ENCODE measurements at places on chromosomes 3 and 15.

DNA sequence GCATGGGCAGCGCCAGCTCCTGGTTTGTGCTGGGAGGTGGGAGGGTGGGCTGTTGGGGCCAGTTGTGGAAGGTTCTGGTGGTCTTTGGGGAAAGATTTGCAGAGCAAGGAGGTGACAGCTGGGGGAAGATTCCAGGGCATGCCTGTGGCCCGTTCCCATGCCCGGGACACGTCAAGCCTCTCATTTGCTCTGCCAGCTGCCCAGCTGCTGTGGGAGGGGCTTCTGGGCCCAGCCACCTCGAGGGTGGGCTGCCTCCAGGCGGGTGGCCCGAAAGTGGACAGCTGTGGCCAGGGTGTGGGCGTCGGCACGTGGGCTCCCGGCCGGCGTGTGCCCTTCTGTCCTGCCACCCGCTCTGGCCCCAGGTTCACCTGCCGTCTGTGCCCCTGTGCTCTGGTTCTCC lies 17.2 kb downstream of the PLXNA1 start:
- no peak for DNase-seq

DNA sequence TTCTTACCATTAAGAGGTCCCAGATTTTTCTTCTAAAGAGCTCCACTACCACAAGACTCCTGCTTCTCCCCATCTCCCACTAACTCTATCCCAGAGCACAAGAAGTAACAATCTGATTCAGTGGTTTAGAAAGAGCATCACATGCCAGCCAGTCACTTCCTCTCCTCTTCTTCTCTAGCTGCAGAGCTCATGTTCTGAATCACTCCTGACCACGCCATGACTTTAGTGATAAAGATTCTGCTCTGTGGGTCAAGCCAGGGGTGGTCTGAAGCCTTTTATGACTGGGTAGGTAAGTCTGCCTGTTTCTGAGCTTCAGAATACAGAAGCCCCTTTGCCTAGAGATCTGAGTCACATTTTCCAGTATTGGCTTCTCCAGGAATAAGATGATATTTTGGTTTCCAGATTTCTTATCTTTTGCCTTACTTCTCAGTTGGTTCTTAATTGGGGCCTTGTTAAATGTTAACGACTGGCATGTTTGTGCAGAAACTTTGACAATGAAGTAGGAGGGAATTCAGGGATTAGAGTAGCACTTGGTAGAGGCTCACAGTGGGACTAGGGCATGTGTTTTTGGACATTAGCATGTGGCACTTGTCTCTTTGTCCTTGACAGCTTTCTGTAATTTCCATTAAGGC lies 27.6 kb upstream of the ADAMTSL3 start:
- DNase-seq = no peak

GRCh38 chr3:141266797-141267555 lies 35.4 kb downstream of the PXYLP1 start:
- no peak for DNase-seq

GRCh38 chr3:180295811-180296210 lies 259.1 kb upstream of the PEX5L start:
- DNase-seq = no peak

DNA sequence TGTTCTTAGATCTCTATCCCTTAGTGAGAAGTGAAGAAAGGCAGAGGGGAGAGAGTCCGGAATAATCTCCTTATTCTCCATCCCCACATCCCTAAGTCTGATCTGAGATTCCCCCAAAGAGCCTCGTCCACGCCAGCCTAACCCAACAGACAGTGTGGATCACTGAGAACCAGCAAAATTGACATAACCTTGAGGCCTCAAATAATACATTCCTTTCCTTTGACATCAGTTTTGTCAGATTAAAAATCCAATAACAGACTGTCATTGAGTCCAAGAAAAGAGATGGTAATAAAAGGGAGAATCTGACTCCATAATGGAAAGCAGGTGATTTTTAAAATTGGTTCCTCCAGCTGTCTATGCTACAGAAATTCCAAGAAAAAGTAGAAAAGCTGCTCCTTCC lies 7.7 kb upstream of the SIAH2 start:
- no peak for DNase-seq

- no peak for DNase-seq
Measured at GRCh38 chr3:114411811-114412803, 118.3 kb downstream of the TIGIT start.

- DNase-seq = peak; percentile 94
Measured at GRCh38 chr3:50260027-50260941, 8.7 kb upstream of the SEMA3B start.

DNA sequence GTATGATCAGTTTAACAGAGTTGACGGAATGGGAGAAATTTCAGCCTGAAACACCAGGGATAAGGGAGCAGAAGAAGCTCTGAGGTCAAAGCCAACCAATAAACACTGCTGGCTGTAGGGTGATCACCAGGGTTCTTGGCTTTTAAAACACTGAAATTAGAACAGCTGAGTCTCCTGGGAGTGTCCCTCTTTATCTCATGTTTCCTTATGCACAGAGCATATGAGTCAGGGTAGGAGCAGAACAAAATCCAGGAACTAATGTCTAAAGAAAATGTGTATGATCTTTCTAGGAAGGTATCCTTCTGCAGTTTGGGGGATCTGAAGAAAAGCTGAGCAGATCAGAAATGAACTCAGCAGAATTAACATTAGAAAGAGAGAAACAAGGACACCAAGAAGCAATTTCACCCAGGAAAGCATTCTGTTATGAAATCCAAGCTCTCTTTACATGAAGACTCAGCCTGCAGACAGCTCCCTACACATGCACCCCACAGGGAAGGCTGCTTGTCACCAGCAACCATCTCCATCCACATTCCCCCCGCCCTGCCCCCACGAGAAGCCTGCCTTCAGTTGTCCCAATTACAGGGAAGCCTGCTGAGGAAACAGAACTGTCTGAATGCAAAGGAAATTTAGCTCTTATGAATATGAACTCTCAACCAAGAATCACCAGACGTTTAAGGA lies 469.7 kb downstream of the PDCD6IP start:
- DNase-seq = no peak

- no peak for DNase-seq
Measured at GRCh38 chr15:98085003-98085639, 124.6 kb downstream of the ARRDC4 start.

DNA sequence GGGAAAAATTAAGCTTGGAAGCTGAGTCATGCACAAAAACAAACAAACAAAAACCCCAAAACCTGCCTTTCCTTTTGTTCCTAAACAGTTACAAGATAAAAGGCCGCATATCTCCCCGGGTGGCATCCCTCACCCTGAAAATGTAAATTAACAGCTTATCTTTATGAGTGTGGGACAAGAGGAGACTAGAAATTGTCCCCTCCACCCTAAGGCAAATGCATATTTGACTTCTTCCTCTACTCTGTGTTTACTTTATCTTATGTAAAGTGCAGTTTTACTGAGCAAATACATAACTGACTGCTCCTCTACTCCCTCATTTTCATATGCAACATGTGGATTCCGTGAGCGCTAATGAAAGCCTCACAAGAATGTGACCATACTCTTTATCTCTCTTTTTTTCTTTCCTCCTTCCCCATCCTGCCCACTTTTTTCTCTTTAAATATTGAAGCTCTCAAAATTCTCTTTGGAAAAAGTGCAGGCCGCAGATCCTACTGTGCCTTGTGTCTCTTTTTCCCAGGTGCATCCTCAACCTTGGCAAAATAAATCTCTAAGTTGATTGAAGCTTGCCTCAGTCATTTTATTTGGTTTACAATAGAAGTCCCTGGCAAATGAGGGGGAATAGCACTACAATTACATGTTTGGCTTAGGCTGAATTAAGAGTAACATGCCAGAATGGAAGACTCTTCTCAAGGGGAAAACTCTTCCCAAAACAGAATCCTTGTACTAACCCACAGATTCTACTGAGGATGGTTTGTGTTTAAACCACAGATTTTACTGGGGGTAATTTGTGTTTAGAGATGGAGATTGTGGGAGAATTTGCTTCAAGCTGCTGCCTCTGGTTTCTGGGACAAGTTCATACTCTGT lies 72.7 kb upstream of the WDR72 start:
- no peak for DNase-seq

- no peak for DNase-seq
Measured at GRCh38 chr3:34727700-34728099, 911.6 kb upstream of the ARPP21 start.

- DNase-seq = peak; percentile 3
Measured at GRCh38 chr3:41683666-41684350, 278.1 kb downstream of the ULK4 start.

- no peak for DNase-seq
Measured at GRCh38 chr15:29736012-29736743, 86.1 kb downstream of the TJP1 start.

Measured in right kidney (tissue), 9 donors.